ENCODE measurements at places on chromosomes 16 and 17.

- DNase-seq: no peak
Measured at GRCh38 chr17:75869282-75870141, 8.9 kb downstream of the TRIM47 start.

DNA sequence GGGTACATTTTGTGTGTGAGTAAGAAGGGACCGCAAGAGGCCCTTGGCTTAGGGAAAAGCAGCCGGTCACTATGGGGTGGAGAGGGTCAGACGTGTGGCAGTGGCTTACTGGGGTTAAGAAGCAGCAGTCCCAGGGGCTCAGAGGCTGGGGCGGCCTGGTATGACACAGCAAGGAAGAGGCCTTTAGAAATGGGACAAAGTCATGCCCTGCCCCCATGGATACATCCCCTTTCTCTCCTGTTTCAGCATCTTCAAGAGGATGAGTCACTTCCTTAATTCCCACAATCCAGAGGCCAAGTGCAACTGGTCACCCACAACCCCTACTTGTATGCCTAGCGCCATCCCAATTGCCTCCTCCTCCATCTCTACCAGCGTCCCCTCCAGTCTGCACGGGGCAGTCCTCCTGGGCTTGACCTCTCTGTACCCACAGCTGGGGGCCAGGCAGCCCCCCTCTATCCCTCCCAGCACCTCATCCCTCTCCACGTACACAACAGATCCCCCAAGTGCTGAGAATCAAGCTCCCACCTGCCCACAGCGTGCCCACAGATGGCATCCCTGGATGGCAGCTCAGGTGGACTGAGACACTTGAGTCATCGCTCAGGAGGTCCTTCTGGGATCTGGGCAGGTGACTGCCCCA, 6.9 kb upstream of the EFTUD2 start:
- DNase-seq: no peak

GRCh38 chr17:21357696-21358656, 18.2 kb upstream of the KCNJ12 start:
- DNase-seq: no peak

DNA sequence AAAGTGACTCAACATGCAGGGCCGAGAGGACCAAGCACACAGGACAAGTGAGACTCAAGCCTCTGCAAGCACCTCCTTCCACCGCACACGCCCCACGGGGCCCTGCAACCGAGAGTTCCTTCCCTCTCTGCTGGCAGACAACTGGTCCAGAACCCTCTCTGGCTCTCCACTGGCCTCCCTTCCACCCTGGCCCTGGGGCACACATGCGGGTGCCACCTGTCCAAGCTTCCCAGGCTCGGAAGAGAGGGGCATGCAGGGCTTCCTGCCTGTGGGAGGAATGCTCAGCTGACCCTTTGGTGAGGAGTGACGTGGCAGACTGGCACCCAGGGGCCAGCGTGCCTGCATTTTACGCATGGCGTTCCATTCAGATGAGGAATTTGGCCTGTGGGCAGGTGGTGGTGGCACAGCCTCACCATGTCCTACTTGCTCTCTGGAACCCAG, 59.8 kb downstream of the PIPOX start:
- no peak for DNase-seq

All from stimulated activated CD4-positive, alpha-beta T cell treated with anti-CD3 and anti-CD28 coated beads, TNF-alpha, amount 100 ng/mL, for 4 hours (primary cell).